Fibroblast of gingiva (primary cell): ENCODE measurements at places on chromosomes 12 and 14.
A peak's percentile ranks its signal among the peaks of the same experiment; 100 is the strongest.

GRCh38 chr12:88520436-88520820, 59.8 kb downstream of the KITLG start:
- DNase-seq: no peak

DNA sequence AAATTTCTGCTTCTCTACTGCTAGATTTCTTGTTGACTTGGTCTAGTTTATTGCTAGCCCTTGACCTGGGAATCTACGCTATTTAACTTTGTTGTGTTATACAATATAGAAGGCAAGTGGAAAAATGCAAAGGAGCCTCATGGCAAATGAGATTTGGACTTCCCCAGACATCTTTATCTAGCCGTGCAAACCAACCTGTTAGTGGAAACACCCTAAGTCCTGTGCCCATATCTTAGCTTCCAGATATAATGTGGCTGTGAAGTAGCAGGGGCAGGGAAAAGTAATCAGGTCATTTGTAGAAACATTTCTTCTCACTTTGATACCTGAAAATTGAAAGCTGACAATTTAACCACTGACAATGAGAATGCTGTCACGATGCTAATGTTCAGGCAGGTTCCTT, 90.7 kb upstream of the ATP2B1 start:
- DNase-seq: no peak

DNA sequence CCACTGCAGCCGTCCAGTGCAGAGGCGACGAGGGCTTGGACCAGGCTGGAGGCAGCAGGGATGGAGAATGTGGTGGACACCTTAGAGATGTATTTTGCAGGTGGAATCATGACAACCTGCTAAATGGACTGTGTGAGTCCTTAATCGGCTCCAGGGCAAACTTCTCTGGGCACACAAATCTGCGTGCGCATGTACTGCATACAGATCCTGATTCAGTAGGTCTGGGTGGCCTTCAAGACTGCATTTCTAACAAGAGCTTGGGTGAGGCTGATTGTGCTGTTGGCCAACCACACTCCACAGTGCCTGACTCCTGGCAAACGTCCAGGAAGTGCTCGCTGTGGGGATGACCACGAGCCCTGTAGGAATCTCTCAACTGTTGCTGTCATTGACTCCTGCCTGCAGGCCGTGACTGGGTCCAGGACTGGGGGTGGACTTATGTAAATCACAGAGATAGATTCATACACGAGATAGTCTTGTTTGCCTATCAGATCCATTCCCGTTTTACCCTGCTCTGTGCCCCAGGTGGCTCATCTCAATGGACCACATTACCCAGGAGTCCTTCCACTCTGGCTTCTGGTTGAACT, 27.2 kb downstream of the JDP2 start:
- DNase-seq: peak; percentile 72

- peak; percentile 35 for DNase-seq
Measured at GRCh38 chr12:132622437-132623071, 4.0 kb downstream of the P2RX2 start.

- peak; percentile 38 for DNase-seq
Measured at GRCh38 chr12:122888232-122888752, 7.6 kb downstream of the VPS37B start.

DNA sequence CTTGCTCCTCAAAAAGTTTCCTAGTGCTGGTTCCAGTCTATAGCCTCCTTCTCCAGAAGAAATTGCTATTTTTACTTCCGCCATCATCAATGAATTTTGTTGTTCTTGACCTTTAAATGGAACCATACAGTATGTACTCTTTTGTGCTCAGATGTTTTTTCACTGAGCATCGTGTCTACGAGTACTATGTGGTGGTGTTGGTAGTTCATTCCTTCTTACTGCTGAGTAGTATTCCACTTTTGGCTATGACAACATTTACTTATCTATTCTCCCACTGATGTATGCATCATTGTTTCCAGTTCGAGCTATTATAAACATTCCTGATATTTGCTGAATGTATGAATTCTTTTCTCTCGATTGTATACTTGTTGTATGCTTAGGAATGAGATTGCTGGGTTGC, 28.6 kb downstream of the SLC2A14 start:
- DNase-seq: no peak

- no peak for DNase-seq
Measured at GRCh38 chr14:61346793-61347192, 25.4 kb downstream of the PRKCH start.
